ENCODE measurements at places on chromosomes 13 and 19. TPM values are rescaled to one million over a fixed set of nuclear protein-coding genes. Genes with fewer than 3 reads are reported as not detected.

GRCh38 chr19:55068950-55069864 is 6.3 kb upstream of the RDH13 start:
- H3K36me3 ChIP-seq, result no peaks in the 10 kb centered on the region
- peak overlapping the region; percentile 79 for H3K4me3 ChIP-seq
- peak; percentile 50 for DNase-seq
- peaks cover 34% of the 10 kb centered on the region for H3K4me1 ChIP-seq

GRCh38 chr19:42023121-42023942 is 29.3 kb upstream of the ATP1A3 start:
- no peak overlapping the region for H3K4me3 ChIP-seq
- peaks cover 32% of the 10 kb centered on the region for H3K36me3 ChIP-seq
- H3K27me3 ChIP-seq, result no peaks in the 10 kb centered on the region
- H3K4me1 ChIP-seq, result peaks cover 1% of the 10 kb centered on the region
- DNase-seq, result peak; percentile 78

DNA sequence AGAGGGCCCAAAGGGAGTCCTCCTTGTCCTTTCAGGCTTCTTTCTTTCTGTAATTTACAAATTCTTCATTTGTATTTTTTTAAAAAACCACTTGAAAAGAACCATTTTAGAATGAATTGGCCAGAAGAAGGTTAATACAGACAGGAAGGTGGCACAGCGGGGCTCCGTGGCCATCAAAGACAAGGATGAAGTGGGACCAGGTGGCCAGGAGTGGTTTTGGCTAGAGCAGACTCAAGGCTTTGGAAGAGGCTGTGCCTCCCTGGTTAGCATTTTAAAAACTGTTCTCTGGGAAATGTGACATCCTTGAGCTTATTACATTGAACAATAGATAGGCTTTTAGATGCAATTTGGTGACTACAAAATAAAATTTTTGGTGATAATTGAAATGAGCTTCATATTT is 48.4 kb downstream of the ATP8A2 start:
- H3K4me1 ChIP-seq, result peaks cover 42% of the 10 kb centered on the region
- H3K27me3 ChIP-seq, result no peaks in the 10 kb centered on the region
- no peaks in the 10 kb centered on the region for H3K36me3 ChIP-seq
- no peak overlapping the region for H3K4me3 ChIP-seq

The PRR20B gene
- not detected for total RNA-seq

The MISP3 gene
- total RNA-seq, result 3.4 TPM

- DNase-seq, result peak; percentile 42
- peaks cover 6% of the 10 kb centered on the region for H3K4me1 ChIP-seq
- H3K27me3 ChIP-seq, result no peaks in the 10 kb centered on the region
Measured at GRCh38 chr19:1826557-1827521, 14.8 kb upstream of the ATP8B3 start.

GRCh38 chr13:106494506-106494905 is 41.0 kb downstream of the EFNB2 start:
- H3K4me1 ChIP-seq, result peaks cover 47% of the 10 kb centered on the region
- peaks cover 34% of the 10 kb centered on the region for H3K36me3 ChIP-seq

The PPP2R1A gene
- total RNA-seq, result 507 TPM

GRCh38 chr13:68380041-68380973 is 1150.2 kb upstream of the PCDH9 start:
- no peaks in the 10 kb centered on the region for H3K36me3 ChIP-seq
- H3K27ac ChIP-seq, result no peak overlapping the region
- H3K27me3 ChIP-seq, result no peaks in the 10 kb centered on the region
- no peak for DNase-seq
- no peak overlapping the region for H3K4me3 ChIP-seq

- no peaks in the 10 kb centered on the region for H3K27me3 ChIP-seq
- peaks cover 92% of the 10 kb centered on the region for H3K4me1 ChIP-seq
- no peak for DNase-seq
- no peak overlapping the region for H3K4me3 ChIP-seq
- H3K36me3 ChIP-seq, result no peaks in the 10 kb centered on the region
Measured at GRCh38 chr19:15284896-15285295, 47.4 kb downstream of the BRD4 start.

The COMP gene
- 0.18 TPM for total RNA-seq

GRCh38 chr19:8491574-8491973 is 10.9 kb downstream of the PRAM1 start:
- H3K4me3 ChIP-seq, result no peak overlapping the region
- peaks cover 5% of the 10 kb centered on the region for H3K4me1 ChIP-seq
- H3K27me3 ChIP-seq, result no peaks in the 10 kb centered on the region
- H3K36me3 ChIP-seq, result peaks cover 25% of the 10 kb centered on the region
- H3K27ac ChIP-seq, result no peak overlapping the region

The RAB3A gene
- total RNA-seq, result 12.2 TPM

- H3K27ac ChIP-seq, result peak within 1 kb of the TSS; percentile 66
- H3K36me3 ChIP-seq, result peaks cover 4% of the 10 kb centered on the region
- peaks cover 23% of the 10 kb centered on the region for H3K27me3 ChIP-seq
- peak; percentile 60 for DNase-seq
Measured at GRCh38 chr19:49113762-49114629, at the start of gene LIN7B. LIN7B (plus strand) TSS chr19:49114370; CDS start chr19:49114405, 35 bp downstream.

DNA sequence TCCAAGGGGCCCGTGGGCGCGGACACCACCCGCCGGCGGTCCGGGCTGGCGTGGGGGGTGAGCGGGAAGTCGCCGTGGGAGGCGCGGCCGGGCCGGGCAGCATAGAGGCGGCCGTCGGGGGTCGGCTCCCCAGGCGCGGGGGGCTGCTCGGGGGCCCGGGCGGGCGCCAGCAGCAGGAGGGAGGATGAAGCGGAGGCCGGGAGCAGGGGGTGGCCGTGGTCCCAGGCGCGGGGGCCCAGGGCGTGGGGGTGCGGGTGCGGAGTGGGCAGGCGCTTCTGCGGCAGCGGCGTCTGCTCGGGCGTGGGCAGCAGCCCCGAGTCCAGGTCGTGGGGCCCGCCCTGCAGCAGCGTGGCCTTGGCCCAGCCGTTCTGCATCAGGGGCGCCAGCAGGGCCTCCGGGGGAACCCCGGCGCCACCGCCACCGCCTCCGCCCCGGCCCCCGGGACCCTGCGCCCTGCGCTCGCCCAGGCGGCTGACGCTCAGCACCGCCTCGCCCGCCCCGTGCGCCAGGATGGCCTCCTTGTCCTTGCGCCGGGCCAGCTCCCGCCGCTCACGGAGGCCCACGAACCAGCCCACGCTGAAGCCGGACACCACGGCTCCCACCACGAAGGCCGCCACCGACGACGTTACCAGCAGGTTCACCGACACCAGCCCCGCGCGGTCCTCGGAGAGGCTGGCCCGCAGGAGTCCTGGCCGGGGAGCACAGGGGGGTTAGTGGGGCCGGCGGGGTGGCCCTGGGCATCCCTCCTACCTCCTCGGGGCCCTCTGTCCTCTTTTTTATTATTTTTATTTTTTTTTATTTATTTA is 4.2 kb upstream of the LRG1 start:
- H3K36me3 ChIP-seq, result peaks cover 7% of the 10 kb centered on the region
- H3K4me3 ChIP-seq, result no peak overlapping the region
- H3K4me1 ChIP-seq, result peaks cover 4% of the 10 kb centered on the region
- H3K27me3 ChIP-seq, result peaks cover 9% of the 10 kb centered on the region
- no peak overlapping the region for H3K27ac ChIP-seq

DNA sequence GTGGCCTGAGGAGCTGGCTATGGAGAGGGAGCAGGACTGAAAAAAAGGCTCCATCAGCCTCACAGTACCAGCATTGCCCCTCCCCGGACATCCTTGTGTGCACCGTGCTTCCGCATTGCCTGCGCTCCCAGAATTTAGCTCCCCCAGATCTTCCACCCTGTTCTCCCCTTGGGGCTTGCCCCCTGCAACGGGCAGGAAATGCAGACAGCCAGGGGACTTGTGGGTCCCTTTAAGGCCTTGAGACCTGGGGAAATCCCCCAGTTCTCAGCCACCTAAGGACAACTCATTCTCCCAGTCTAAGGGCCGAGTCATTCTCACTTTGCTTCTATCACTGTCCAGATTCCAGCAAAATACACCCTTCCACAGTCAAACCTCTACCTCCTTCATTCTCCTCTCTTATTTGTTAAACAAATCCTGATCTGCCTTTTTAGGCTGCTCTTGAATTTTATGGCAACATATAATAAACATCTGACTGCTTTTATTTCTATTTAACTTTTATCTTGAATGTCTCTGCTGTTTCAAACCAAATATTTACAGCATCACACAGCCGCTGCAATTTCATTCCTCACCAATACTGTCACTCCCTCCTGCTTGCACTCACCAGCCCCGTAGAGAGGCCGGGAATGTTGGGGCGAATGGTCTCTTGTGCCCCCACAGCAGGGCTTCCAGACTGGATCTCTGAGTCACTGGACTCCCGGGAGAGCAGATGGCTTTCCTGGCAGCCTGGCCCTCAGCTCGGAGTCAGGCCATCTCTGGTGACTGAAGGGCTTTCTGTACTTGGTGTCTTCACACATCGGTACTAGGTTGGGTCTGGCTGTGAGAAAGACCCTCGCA is 221.9 kb downstream of the TSHZ3 start:
- H3K4me3 ChIP-seq, result no peak overlapping the region
- peaks cover 5% of the 10 kb centered on the region for H3K4me1 ChIP-seq
- 0 out of 2 replicates have a peak overlapping the region, but pooled peaks have one; percentile 53 for H3K27ac ChIP-seq
- DNase-seq, result no peak
- H3K27me3 ChIP-seq, result no peaks in the 10 kb centered on the region

The BEST2 gene
- 4.7 TPM for total RNA-seq

DNA sequence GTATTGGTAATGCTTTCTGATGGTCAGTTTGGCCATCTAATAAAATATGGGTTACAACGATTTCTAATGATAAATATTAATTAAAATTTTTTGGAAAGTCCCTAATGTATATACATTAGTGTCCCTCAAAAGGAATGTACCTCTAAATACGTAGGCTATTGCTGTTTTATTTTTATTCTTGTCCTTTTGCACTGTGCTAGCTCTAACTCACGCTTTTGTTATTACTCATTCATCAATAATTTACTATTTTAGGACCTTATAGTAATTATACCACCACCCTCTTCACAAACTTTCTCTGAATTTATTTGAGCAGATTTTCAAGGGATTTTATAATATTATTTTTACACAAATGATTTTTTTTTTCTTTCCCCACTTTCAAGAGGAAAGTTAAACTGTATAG is 795.9 kb upstream of the PCDH9 start:
- H3K27ac ChIP-seq, result no peak overlapping the region
- DNase-seq, result no peak
- peaks cover 16% of the 10 kb centered on the region for H3K27me3 ChIP-seq
- H3K4me1 ChIP-seq, result peaks cover 38% of the 10 kb centered on the region
- H3K36me3 ChIP-seq, result peaks cover 8% of the 10 kb centered on the region

GRCh38 chr13:98843482-98843877 is 91.0 kb upstream of the SLC15A1 start:
- H3K27ac ChIP-seq, result no peak overlapping the region
- H3K36me3 ChIP-seq, result no peaks in the 10 kb centered on the region
- peaks cover 19% of the 10 kb centered on the region for H3K4me1 ChIP-seq
- no peaks in the 10 kb centered on the region for H3K27me3 ChIP-seq
- H3K4me3 ChIP-seq, result no peak overlapping the region
- DNase-seq, result no peak

- H3K27ac ChIP-seq, result no peak overlapping the region
- peaks cover 17% of the 10 kb centered on the region for H3K27me3 ChIP-seq
- no peak overlapping the region for H3K4me3 ChIP-seq
- DNase-seq, result no peak
Measured at GRCh38 chr19:9996541-9996940, 13.8 kb downstream of the COL5A3 start.

The MYH14 gene
- 25.8 TPM for total RNA-seq

DNA sequence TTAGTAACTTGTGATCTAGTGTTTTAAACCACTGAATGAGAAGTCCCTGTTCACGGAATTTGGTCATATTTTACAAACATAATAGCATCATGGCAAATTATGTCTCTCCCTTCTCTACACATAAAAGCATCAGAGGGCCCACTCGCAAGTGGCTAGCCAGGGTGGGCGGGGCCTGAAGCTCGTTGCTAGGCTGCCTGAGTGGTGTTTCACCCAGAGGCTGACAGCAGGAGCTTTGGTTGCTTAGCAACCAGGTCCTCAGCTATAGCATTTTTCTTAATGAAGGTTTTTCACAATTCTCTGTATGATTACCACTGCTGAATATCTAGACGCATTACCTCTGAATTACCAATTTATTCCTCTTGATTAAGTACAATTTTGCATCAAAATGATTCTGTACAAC is 126.5 kb downstream of the NALCN start:
- no peaks in the 10 kb centered on the region for H3K27me3 ChIP-seq
- H3K36me3 ChIP-seq, result no peaks in the 10 kb centered on the region
- H3K4me1 ChIP-seq, result no peaks in the 10 kb centered on the region
- peak; percentile 79 for DNase-seq
- no peak overlapping the region for H3K27ac ChIP-seq

- H3K27ac ChIP-seq, result no peak overlapping the region
- DNase-seq, result no peak
- H3K4me3 ChIP-seq, result no peak overlapping the region
- H3K4me1 ChIP-seq, result no peaks in the 10 kb centered on the region
- no peaks in the 10 kb centered on the region for H3K36me3 ChIP-seq
Measured at GRCh38 chr19:18264137-18264854, 10.0 kb downstream of the IQCN start.

The ZNF835 gene
- total RNA-seq, result 0.17 TPM

DNA sequence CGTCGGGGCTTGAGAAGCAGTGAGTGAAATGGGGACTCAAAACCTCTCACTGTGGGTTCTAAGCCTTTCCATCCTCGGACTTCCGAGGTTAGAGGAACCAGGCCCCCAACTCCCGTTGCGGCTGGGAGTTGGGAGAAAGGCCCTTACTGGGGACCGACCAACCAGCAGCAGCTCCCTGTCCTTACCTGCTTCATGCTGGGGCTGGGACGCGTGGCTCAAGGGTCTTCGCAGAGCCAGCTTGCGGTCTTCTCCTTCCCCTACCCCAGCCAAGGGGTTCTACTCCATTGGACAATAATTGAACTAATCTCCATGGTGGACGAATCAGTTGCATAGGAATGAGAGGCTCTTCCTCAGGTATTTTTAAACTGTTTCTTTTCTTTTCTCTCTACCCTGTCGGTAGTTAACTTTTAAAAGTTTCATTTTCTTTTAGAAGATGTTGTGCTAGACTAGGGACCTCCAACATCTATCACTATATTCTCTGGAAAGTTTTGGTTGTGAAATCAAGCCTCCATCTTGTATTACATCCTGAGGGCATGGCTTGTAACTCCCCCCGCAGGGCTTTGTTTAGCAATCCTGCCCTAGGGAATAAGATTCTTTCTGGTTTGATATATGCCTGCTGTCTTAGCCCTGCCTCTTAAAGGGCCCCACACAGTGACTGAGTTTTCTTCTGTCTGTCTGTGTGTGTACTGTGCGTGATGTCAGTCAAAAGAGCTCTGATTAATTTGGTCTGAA is 1027.1 kb upstream of the PCDH9 start:
- no peaks in the 10 kb centered on the region for H3K36me3 ChIP-seq
- no peaks in the 10 kb centered on the region for H3K27me3 ChIP-seq
- peaks cover 16% of the 10 kb centered on the region for H3K4me1 ChIP-seq
- no peak for DNase-seq
- no peak overlapping the region for H3K27ac ChIP-seq
- H3K4me3 ChIP-seq, result no peak overlapping the region

- 0 out of 2 replicates have a peak, but pooled peaks cover 2% of the 10 kb centered on the region for H3K27me3 ChIP-seq
- no peak for DNase-seq
- peak overlapping the region; percentile 27 for H3K27ac ChIP-seq
- peaks cover under 1% of the 10 kb centered on the region for H3K36me3 ChIP-seq
- peaks cover 11% of the 10 kb centered on the region for H3K4me1 ChIP-seq
Measured at GRCh38 chr19:4124638-4125037, 716 bp upstream of the MAP2K2 start.

DNA sequence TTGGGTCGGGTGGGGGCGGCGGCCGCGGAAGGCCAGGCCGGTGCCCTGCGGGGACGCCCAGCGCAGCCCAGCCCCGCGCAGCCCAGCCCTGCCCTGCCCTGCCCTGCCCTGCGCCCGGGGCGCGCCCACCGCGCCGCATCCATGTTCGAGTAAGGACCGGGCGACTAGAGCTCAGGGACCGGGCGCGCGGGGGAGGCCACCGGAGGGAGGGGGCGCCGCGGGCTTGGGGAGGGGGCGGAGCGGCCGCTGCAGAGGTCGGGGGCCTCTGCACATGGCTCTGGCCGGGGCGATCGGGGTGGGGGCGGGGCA is 169 bp downstream of the GRAMD1A start:
- no peak for DNase-seq
- H3K4me1 ChIP-seq, result peaks cover 64% of the 10 kb centered on the region
- H3K36me3 ChIP-seq, result peaks cover 24% of the 10 kb centered on the region
- H3K27ac ChIP-seq, result no peak overlapping the region

The NCAN gene
- 1.9 TPM for total RNA-seq

The USHBP1 gene
- 12.3 TPM for total RNA-seq

All from WTC11 (cell line).